ENCODE measurements at places on chromosomes 5 and 9.

DNA sequence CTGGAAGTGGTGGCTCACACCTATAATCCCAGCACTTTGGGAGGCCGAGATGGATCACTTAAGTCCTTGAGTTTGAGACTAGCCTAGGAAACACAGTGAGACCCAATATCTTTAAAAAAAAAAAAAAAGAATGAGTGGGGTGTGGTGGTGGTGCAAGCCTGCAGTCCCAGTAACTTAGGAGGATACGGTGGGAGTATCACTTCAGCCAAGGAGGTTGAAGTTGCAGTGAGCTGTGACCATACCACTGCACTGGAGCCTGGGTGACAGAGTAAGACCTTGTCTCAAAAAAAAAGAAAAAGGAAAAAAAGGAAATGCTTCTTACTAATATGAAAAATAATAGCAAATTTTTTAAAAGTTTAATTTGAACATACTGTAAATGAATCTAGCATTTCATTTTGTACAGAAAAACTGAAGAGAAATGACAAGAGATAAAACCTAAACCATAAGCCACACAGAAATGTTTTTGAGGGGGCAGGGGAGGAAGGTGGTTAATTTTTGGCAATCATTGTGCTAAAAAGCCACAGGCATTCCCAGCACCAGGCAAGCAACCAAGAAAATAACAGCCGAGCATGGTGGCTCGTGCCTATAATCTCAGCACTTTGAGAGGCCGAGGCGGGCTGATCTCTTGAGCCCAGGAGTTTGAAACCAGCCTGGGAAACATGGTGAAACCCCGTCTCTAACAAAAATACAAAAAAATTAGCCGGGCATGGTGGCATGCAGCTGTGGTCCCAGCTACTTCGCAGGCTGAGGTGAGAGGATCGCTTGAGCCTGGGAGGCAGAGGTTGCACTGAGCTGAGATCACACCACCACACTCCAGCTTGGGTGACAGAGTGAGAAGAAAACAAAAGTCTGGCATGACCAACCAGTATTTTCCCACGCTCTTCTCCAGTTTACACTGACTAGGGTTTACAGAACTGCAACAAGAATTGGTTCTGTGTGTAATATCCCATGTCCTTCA, 114.5 kb upstream of the NR5A1 start:
- DNase-seq, result no peak

DNA sequence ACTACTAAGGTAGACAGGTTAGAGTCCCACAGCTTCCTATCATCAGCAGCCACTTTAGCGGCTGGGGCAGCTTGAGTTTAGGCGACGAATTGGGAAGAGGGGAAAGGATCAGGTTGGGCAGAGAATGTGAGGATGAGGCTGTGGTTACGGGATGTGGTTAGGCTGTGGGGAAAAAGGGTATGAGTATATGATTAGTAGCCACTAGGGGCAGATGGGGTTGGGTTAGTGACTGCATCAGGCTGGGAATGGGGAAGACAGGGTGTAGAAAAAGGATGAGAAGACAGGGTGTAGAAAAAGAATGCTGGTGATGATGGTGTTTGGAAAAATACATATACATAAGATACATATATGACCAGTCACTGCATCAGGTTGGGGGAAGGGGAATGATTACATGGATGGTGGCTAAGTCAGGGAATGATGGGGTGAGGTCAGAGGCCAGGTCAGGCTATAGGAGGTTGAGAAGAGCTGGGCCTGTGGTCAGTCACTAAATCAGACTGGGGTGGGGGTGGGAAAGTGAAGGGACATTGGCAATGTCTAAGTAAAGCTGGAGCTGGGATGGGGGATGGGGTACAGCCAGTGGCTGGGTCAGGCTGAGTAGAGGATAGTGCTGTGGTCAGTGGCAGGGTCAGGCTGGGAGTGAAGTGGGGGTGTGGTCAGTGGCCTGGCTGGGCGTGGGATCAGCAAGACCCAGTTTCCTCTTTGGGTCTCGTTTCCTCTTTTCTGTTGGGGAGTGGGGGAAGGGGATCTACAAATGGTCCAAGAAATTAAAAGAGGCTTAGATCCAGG, 2.1 kb downstream of the TLN1 start:
- no peak for DNase-seq

DNA sequence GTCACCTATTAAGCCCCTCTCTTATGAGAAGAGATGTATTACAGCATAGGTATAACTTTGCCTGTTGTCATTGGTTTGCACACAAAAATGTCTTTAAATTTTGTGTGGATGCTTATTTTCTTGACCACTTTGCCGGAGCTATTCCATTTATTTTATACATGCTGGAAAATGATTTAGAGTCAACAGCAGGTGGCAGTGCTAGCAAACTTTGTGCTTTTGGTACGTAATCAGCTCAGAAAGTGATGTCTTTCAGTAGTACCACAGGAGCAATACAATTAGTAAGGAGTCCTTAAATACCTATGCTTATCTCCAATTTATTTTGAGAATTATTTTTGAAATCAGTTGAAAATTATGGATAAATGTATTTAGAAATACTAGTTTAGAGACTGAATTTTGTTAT, 19.8 kb upstream of the NUDT12 start:
- no peak for DNase-seq

DNA sequence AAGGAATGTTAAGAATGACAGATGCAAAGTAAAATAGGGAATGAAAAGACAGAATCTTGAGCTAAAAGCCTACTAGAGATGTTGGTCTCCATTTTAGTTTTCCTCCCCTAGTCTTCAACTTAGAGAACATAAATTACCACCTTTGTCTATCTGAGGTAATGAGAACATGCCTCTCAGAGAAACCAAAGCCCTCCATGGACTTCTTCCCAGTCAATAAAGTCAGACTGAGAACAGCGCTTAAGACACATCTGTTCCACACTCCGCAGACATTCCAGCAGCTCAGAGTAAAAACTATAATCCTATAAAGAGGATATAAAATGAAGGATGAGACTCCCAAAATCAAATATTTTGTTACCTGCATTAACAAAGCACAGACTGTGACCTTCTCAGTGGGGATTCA, 79.2 kb downstream of the DPYSL3 start:
- DNase-seq, result no peak

- no peak for DNase-seq
Measured at GRCh38 chr5:59042201-59043055, 459.6 kb downstream of the RAB3C start.

DNA sequence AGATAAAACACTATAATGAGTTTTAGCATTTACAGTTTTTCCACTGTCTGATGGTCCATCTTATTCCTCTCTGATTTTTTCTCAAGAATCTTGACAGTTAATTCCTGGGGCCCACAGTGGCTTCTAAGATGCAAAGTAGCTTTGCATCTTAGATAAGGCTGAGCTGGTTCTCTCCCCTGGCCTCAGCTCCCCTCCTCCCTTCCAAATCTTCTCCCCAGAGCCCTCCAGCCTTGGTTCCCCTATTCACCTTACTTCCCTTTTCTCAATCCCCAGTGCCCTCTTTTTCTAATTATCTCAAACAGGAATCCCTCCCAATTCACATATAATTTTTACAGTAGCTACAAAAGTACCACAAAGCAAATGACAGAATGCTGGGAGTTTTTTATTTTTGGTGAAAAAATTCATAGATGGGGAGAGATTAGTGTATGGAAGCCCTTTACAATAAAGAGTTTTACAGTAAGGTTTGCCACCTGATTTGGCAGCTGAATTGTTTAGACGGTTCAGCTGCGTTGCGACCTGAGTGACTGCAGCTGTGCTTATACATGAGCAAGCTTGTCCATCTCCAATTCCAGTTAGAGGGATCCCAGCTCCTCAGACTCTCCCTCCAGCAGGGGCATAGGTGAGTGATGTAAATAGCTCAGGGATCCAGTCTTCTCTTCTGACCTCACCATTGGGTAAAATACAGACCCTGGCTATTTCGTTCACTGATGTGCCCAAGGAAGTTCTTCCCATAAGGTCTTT, 51.4 kb upstream of the CKMT2 start:
- no peak for DNase-seq

GRCh38 chr5:179199246-179199645, 139.1 kb downstream of the ZNF354C start:
- DNase-seq, result no peak

- no peak for DNase-seq
Measured at GRCh38 chr5:104998169-104998568, 1435.6 kb upstream of the NUDT12 start.

GRCh38 chr5:10518347-10518746, 45.5 kb upstream of the ANKRD33B start:
- no peak for DNase-seq

DNA sequence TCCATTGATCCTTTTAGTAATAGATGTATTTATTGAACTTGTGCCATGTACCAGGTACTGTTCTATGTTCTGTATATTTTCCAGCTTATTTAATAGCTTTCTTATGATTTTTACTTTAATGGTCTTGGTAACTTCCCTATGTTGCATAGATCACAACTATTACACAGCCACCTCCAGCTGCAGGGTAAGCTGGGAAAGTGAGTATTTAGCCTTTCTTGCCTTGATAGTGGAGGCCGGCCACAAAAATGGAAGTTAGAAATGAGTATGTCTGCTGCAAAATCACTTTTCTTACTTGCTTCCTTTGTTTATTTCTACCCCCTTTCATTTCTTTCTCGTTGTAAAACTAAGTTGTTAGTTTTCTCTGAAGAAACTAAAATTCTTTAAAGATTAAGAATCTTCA, 43.1 kb upstream of the ANKDD1B start:
- no peak for DNase-seq

GRCh38 chr9:2613730-2614271, 7.8 kb upstream of the VLDLR start:
- no peak for DNase-seq

- DNase-seq, result no peak
Measured at GRCh38 chr5:40999142-40999541, 72.0 kb downstream of the MROH2B start.

GRCh38 chr9:80560976-80561375, 989.2 kb downstream of the TLE4 start:
- DNase-seq, result no peak

DNA sequence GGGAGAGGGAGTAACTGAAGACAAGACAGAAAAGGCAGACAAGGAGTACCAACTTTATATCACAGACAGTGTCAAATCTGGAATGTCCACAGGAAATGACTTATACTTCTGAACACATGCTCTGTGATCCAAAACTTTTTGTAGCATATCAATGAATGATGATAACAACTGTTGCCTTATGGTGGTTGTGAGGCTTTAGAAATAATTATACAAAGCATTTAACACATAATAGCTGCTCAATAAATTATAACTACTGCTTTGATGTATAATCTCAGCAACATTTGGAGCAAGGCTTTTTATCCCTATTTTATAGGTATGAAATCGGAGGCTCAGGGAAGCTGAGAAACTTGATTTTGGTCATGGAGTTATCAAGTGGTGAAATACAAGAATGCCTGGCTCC, 3.3 kb upstream of the ASTN2 start:
- DNase-seq, result no peak

- DNase-seq, result no peak
Measured at GRCh38 chr5:4206127-4206526, 610.5 kb downstream of the IRX1 start.

GRCh38 chr9:109100543-109101201, 19.1 kb downstream of the TMEM245 start:
- DNase-seq, result no peak

DNA sequence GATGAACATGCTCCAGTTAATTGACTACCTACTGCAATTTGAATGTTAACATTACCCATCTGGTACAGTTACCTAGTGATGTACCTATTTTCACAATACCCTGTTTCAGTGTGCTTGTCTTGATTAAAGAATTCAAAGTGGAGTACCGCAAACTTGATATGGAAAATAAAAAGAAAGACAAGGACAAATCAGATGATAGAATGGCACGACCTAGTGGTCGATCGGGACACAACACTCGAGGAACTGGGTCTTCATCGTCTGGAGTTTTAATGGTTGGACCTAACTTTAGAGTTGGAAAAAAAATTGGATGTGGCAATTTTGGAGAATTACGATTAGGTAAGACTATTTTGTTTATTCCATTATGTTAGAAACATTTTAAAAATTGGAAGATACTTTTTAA, 33.5 kb downstream of the CSNK1G3 start:
- no peak for DNase-seq

DNA sequence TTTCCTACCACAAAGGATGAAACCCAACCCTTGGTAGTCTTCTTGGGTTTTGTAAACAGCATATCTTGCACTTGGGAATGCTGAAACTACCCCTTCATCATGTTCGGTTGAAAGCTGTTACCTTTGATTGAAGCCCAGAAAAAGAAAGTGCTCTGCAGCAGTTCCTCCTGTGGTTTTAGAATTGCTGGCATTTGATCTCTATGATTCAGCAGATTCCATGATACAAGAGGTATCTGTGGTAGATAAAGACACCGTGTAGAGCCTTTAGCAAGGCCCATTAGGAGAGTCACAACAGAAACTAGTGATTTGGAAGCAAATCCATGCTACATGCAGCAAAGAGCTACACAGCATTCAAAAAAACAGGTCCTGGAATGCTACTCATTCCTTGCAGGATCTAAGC, 557.0 kb downstream of the TLE1 start:
- no peak for DNase-seq

DNA sequence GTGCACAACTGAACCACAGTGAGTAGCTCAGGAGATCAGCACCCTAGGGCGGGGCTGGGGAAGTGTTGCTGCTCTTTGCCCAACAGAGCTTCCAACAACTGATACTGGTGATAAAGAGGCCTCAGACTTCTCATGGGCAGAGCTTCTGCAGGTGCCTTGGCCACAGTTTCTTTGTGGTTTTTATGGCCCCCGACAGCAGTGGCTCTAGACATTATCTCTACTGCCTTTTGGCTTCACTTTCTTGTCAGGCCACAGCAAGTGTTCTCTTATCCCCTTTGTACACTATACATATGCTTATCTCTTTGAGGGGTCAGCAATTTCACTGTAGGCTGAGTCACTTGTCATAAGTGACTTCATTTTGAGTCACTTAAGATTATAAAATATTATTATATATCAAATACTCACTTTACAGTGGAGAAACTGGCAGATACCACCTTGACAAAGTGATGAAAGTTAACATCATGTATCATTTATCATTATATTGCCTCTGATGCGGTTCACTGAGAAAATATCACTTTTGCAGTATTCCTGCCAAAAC, 90.9 kb upstream of the COX7C start:
- no peak for DNase-seq

GRCh38 chr9:13213337-13213736, 66.2 kb downstream of the MPDZ start:
- DNase-seq, result no peak

- peak; percentile 39 for DNase-seq
Measured at GRCh38 chr9:110058304-110058953, 149.5 kb downstream of the C9orf152 start.

- DNase-seq, result no peak
Measured at GRCh38 chr5:106759581-106759980, 911.2 kb downstream of the EFNA5 start.

DNA sequence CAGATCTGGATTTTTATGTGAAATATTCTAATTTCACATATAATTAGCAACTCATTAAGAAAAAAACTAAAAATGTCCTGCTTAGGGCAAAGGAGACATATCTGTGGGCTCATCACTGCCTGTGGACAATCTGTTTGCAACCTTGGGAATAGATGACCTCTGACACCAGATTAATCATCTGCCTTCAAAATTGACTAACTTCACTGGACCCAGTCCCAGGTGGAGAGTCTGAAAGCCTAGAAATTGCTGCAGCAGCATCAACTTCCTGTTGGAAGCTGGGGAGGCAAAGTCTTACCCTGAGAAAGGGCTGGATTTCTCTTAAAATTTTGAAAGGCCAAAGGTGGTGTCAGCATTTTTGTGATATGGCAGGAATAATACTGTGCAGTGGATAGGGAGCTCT, 76.3 kb upstream of the TNC start:
- no peak for DNase-seq

- no peak for DNase-seq
Measured at GRCh38 chr9:101574731-101575333, 19.9 kb downstream of the PPP3R2 start.

Measured in stimulated activated CD4-positive, alpha-beta T cell treated with anti-CD3 and anti-CD28 coated beads, Interleukin-12 subunit alpha, Interleukin-12 subunit beta, amount 100 ng/mL, for 48 hours (primary cell).